ENCODE measurements at places on chromosomes 5 and 9.

DNA sequence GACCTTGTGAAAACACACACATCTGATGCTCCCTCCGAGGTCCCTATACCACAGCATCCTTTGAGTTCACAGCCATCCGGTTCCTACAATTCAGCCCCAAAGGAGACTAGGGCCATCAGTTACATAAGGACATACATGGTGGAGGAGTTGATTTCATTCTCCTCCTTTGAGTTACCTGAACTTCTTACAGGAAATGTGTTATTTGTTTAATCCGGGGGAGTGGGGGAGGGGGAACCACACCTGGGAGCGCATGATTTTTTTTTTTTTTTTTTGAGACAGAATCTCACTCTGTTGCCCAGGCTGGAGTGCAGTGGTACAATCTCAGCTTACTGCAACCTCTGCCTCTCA lies 30.7 kb downstream of the SEMA4D start:
- DNase-seq: no peak

- no peak for DNase-seq
Measured at GRCh38 chr5:147551677-147552076, 41.8 kb upstream of the DPYSL3 start.

GRCh38 chr9:131125038-131125287 lies 423 bp upstream of the NUP214 start:
- no peak for DNase-seq

- no peak for DNase-seq
Measured at GRCh38 chr5:127860291-127860690, 157.1 kb downstream of the CCDC192 start.

- DNase-seq: no peak
Measured at GRCh38 chr9:24096756-24097155, 270.7 kb upstream of the ELAVL2 start.

All from stimulated activated CD8-positive, alpha-beta memory T cell treated with anti-CD3 and anti-CD28 coated beads, Interleukin-2, amount 100 ng/mL, for 48 hours (primary cell).